ENCODE measurements at places on chromosomes 4 and X.

- DNase-seq, result no peak
These were observed 208.1 kb downstream of the PDGFC start for GRCh38 chr4:156763511-156763910.

DNA sequence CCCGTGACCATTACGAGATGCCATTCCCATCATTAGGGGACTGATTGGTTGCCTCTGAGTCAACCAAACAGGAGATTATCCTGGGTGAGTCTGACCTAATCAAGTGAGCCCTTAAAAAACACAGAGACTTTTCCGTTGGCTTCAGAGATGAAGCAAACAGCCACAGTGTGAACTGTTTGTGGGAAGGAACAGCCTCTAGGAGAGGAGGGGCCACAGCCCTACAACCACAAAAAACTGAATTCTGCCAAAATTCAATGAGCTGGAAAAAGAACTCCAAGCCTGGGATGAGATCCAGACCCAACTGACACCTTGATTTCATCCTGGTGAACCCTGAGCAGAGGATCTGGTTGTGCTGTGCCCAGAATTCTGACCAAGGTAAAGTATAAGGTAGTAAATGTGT is 31.3 kb upstream of the TBL1X start:
- DNase-seq, result no peak

DNA sequence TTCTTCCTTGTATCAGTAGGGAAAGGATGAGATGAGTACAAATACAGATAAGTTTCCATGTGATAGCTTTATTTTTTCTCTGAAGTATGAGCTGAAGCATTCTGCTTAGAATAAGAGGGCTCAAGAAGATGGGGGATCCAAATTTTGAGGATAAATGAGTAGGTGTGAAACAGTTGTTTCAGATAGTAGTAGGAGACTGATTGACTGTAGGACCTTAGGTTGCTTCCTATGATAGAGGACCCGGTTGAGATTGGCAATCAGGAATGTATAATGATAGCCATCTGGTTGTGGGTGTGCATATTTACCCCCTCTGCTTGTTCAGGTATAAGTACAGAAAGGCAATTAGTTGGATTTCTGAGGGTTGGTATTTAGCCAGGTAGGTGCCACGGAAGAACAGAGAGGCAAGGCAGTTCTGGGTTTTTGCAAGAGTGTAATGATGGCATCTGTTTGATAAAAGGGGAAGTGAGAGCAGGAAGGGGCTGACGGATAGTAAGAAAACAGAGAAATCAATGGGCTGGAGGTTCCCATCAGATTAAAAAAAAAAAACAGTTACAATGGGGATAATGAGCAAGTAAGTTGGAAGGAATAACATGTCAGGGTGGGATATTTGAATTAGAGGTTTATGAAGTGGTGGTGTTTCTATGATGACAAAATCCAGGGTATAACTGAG is 13.7 kb downstream of the OCRL start:
- DNase-seq, result no peak

- DNase-seq, result no peak
These were observed 54.3 kb downstream of the LRBA start for GRCh38 chr4:150960818-150961217.

- DNase-seq, result no peak
These were observed 87.5 kb downstream of the MAMLD1 start for GRCh38 chrX:150450519-150451177.

GRCh38 chr4:106299977-106300376 is 16.0 kb downstream of the TBCK start:
- DNase-seq, result no peak

DNA sequence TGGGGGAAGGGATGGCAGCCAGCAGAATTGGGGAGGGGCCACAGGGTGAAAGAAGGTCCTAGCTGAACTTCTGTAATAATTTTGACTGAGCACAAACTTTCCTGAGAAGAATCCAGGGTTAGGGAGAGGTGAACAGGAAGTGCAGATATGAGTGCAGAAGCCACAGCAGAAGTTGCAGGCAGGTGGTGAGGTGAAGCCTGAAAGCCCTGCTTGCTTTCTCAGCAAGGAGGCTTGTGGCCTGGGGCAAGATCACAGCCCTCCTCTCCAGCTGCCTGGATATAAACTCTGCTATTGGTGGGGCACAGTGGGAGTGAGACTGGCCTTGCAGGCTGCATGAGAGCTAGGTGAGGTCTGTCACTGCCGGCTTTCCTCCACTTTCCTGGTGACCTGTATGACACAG is 44.1 kb upstream of the UPRT start:
- DNase-seq, result no peak

DNA sequence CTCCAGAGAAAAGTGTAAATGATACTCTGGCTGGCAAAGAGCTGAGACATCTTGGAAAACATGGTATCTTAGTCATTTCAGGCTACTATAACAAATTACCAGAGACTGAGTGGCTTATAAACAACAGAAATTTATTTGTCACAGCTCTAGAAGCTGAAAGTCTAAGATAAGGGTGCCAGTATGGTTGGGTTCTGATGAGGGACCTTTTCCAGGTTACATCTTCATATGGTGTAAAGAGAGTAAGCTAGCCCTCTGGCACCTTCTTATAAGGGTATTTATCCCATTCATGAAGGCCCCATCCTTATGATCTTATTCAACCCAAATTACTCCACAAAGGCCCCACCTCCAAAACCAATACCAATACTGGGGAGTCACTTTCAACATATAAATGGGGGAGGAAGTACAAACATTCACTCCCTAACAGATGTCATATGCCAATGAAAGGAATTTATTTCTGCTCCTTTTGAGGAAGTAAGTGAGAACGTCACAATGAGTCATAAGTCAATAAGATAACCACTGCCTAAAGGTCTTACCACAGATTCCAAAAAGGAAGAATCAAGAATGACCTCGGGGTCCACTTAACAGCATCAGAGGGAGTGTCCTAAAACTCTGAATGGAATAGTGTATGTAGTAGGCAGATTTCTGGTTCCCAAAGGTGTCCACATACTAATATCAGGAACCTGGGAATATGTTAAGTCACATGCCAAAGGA is 246.6 kb downstream of the OPHN1 start:
- DNase-seq, result no peak

GRCh38 chr4:152935143-152935542 is 980 bp upstream of the FHDC1 start:
- DNase-seq, result no peak

- DNase-seq, result no peak
These were observed 348.1 kb downstream of the NR3C2 start for GRCh38 chr4:148094149-148094548.

DNA sequence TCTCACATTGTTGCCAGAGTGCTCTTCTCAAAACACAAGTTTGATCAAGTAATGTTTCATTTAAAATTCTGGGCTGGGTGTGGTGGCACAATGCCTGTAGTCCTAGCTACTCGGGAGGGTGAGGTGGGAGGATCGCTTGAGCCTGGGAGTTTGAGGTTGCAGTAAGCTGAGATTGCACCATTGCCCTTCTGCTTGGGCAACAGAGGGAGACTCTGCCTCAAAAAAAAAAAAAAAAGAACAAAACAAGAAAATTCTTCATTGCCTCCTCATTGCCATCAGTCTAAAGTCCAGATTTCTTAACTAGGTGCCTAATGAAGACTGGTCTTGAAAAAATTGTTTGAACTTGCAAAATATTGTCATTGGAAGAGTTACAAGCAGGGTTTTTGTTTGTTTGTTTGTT is 120.1 kb downstream of the MFAP3L start:
- no peak for DNase-seq

DNA sequence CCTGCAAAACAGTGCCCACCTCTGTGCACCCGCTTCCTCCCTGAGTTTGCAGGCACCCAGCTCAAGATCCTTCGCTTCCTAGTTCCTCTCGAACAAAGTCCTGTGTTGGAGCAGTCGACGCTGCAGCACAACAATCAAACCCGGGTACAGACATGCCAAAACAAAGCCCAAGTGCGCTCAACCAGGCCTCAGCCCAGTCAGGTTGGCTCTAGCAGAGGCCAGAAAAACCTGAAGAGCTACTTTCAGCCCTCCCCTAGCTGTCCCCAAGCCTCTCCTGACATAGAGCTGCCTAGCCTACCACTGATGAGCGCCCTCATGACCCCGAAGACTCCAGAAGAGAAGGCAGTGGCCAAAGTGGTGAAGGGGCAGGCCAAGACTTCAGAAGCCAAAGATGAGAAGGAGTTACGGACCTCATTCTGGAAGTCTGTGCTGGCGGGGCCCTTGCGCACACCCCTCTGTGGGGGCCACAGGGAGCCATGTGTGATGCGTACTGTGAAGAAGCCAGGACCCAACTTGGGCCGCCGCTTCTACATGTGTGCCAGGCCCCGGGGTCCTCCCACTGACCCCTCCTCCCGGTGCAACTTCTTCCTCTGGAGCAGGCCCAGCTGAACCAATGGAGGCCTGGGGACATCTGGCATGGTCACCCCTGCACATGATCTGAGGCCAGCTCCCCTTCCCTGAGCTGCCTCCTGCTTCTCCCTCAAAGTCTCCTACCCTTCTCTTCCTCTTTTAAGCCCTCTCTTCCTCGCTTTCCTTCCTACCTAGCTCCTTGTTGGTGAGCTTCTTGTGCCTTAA is 6.9 kb downstream of the APEX2 start:
- no peak for DNase-seq

DNA sequence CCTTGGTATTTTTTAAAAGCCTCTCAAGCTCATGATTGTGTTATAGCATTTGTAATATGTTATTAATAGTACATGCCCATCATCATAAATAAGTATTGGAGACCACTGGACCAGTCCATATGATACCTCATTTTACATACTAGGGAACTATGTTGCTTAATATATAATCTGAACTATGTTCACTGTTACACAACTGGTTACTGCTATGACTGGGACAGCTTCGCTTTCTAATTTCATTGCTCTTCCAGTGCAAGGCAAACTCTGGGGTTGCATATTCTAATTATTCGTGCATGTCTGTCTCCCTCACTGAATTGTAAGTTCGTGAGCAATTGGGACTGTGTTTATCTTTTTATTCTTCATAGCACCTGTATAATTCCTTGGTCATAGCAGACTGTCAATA is 330.5 kb downstream of the RAPGEF2 start:
- no peak for DNase-seq

- no peak for DNase-seq
These were observed 13.3 kb downstream of the CLDN22 start for GRCh38 chr4:183306811-183307210.

DNA sequence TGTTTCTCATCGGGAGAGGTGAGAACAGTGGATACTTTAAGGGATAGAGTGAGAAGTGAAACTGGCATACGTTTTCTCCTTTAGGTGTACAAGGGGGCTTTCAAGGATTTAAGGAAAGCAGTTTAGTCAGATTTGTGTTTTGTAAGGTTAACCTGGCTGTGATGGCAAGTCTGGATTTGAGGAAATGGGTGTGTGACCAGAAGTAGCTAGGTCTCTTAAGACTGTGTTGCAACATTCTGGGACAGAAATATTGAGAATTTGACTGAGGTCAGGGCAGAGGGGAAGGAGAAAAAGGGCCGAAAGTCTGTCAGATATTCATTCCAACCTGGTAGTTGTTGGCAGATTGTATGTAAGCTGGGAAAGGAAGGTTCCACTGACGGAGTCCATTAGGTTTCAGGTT is 10.4 kb upstream of the GABRE start:
- DNase-seq, result no peak

GRCh38 chr4:66562276-66562806 is 892.1 kb upstream of the EPHA5 start:
- DNase-seq, result no peak

DNA sequence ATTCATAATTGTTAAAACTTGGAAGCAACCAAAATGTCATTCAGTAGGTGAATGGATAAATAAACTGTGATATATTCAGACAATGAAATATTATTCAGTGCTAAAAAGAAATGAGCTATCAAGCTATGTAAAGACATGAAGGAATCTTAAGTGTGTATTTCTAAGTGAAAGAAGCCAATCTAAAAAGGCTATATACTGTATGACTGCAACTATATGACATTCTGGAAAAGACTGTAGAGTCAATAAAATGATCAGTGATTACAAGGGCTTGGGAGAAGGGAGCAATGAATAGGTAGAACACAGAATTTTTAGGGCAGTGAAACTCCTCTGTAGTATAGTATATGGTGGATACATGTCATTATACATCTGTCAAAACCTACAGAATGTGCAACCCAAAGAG is 139.9 kb downstream of the FRYL start:
- no peak for DNase-seq

- no peak for DNase-seq
These were observed 1798.9 kb downstream of the PCDH7 start for GRCh38 chr4:32519060-32519459.

DNA sequence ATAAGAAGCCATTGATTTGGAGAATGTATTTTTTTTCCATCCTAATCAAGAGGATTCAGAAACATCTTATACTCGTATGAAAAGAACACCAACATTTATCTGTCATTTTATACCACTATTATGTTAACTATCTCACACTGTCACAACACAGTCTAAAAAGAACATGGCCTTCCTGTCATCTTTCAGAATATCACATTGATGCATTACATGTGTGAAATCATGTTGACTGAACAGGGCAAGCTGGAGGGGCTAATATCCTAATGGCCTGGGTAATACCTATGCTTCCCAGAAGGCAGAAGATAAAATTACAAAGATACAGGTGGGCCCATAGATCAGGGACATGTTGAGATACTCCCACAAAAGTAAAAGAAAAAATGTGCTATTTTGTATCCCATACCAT is 611.7 kb downstream of the STIM2 start:
- no peak for DNase-seq

GRCh38 chrX:48785186-48785539 is 1.2 kb upstream of the GATA1 start:
- no peak for DNase-seq

DNA sequence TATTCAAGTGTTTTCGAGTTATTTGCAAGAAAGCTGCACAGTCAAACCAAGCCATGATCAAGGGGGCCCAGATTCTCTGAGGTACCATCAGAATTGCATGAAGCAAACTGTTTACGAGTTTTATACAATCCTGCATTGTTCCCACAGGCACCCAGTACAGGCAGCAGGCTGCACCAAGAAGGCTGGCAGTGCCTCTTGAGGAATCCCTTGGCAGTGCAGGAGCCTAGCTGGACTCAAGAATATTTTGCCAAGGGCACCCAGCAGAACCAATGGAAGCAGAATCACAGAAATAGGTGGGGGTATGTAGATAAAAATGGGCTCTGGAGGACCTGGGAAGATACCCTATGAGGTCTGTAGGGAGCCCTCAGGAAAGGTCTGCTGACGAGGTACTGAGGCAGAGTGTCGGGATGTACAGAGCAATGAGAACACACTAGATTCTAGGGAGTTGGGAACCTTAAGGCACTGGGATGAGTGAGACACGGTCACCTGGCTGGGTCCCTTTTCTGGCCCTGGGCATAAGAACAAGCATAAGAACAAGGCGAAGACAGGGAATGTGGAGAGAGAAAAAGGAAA is 2.5 kb upstream of the PLP1 start:
- DNase-seq, result no peak

- DNase-seq, result no peak
These were observed 83.6 kb downstream of the GATB start for GRCh38 chr4:151677193-151677592.
